ENCODE measurements at places on chromosomes 7 and 10. TPM values are rescaled to one million over a fixed set of nuclear protein-coding genes. Genes with fewer than 3 reads are reported as not detected.

- DNase-seq, result peak; percentile 97
- H3K4me3 ChIP-seq, result peak overlapping the region; percentile 69
- H3K4me1 ChIP-seq, result peaks cover 2% of the 10 kb centered on the region
- peaks cover 39% of the 10 kb centered on the region for H3K27me3 ChIP-seq
- H3K36me3 ChIP-seq, result no peaks in the 10 kb centered on the region
These were observed 74.0 kb upstream of the CUX1 start for GRCh38 chr7:101743241-101743994.

DNA sequence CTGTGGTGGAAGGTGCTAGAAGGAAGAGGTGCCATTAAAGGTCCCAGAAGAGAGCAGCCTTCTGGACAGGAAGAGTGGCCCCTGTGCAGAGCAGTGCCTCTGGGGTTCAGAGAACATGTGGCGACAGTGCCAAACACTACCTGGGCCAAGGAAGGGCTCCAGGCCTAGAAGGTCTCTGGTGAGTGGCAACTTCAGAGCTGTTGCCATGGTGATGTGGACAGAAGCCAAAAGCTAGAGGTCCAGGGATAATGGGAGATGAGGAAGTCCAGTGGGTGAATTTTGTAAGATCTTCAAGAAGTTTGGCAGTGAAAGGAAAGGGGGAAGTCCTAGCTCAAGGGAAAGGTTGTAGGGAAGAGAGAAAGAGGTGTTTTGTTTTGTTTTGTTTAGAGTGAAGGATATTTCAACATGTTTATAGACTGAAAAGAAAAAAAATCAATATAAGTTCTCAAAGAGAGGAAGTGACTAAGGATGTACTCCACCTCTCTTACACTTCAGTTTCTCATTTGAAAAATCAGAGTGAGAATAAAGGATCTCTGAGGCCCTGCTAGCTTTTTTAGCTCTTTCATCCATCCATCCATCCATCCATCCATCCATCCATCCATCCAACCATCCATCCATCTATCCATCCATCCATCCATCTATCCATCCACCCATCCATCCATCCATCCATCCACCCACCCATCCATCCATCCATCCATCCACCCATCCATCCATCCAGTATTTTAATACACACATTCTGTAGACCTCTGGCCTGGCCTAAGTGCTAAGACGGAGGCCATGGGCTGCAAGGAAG, 77.1 kb upstream of the DUSP5 start:
- H3K4me3 ChIP-seq, result no peak overlapping the region
- H3K27ac ChIP-seq, result peak overlapping the region; percentile 12
- no peaks in the 10 kb centered on the region for H3K36me3 ChIP-seq
- H3K27me3 ChIP-seq, result no peaks in the 10 kb centered on the region
- no peak for DNase-seq

DNA sequence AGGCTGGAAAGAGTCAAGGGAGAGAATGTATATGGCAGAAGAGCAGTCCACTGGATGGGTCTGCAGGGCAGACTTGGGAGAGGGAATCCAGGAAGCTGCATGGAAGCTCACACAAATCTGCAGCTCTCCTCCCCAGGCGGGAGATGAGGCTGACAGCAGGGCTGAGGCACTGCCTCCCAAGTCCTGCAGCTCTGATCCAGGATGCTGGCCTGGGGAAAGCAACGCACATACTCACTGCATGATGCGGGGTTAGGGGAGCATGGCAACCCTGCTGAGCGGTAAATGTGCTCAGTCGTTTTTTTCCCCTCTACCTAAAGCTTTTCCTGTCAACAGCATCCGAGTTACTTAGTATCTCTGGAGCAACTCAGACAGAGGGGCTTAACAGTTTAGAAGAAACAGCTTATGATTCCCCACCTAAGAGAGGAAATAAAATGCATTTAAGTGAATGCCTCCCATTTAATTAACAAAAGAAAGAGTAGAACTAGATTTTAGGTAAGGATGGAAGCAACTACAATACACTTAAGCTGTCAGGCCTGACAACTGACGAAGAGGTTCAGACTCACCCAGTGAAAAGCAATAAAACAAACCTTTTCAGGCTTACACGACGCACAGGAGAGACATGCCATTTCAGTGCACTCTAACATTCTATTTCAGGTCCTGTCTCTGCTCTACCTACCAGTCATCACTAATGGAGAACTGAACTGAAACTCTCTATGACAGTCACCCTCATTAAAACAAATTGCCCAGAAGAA, 37.0 kb downstream of the CHCHD3 start:
- no peak overlapping the region for H3K27ac ChIP-seq
- H3K4me1 ChIP-seq, result no peaks in the 10 kb centered on the region
- DNase-seq, result no peak
- H3K27me3 ChIP-seq, result no peaks in the 10 kb centered on the region

GRCh38 chr7:18287482-18287881, 208.1 kb upstream of the HDAC9 start:
- H3K27ac ChIP-seq, result no peak overlapping the region
- no peak overlapping the region for H3K4me3 ChIP-seq

GRCh38 chr7:26368542-26368941, 76.9 kb downstream of the SNX10 start:
- H3K4me1 ChIP-seq, result no peaks in the 10 kb centered on the region
- H3K4me3 ChIP-seq, result no peak overlapping the region
- H3K36me3 ChIP-seq, result no peaks in the 10 kb centered on the region
- H3K27ac ChIP-seq, result no peak overlapping the region
- DNase-seq, result no peak

GRCh38 chr7:100785878-100786277, 41.4 kb downstream of the EPHB4 start:
- no peak overlapping the region for H3K4me3 ChIP-seq
- no peaks in the 10 kb centered on the region for H3K27me3 ChIP-seq
- no peaks in the 10 kb centered on the region for H3K4me1 ChIP-seq

GRCh38 chr10:93620925-93621324, 8.6 kb downstream of the PDE6C start:
- DNase-seq, result no peak
- H3K36me3 ChIP-seq, result no peaks in the 10 kb centered on the region
- no peak overlapping the region for H3K4me3 ChIP-seq

DNA sequence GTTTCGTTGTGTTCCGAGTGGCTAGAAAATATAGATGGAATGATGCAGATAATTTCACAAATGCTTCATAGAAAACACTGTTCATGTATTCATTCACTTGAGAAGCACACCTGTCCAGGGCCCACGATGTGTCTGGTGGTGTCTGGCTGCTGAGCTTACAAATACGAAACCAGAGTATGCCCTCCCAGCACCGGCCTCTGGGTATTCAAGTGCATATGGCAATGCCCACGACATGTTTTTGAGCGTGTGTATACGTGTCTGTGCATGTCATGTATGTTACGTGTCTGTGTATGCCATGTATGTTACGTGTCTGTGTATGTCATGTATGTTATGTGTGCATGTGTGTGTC, 37.9 kb downstream of the IL2RA start:
- H3K4me1 ChIP-seq, result no peaks in the 10 kb centered on the region
- no peaks in the 10 kb centered on the region for H3K36me3 ChIP-seq
- no peaks in the 10 kb centered on the region for H3K27me3 ChIP-seq

DNA sequence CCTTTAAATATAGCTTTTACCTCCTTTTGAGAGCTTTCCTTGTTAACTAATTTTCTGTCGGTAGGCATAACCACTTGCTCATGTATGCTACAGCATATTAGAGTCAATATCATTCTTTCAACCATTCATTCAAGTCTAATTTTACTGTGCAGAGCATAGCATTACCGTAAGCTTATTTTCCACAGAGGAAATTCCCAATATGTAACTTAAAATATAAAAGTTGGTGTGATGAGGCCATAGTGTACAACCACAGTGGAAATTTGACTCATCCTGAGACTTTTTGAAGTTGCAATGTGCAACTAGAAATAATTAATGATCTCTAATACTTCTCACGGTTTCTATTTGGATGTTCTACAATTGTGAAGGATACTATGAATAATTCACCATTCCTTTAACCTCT, 80.6 kb upstream of the KLF6 start:
- H3K4me1 ChIP-seq, result peaks cover 16% of the 10 kb centered on the region
- H3K36me3 ChIP-seq, result no peaks in the 10 kb centered on the region
- DNase-seq, result no peak
- H3K27ac ChIP-seq, result no peak overlapping the region
- no peak overlapping the region for H3K4me3 ChIP-seq

- no peak overlapping the region for H3K27ac ChIP-seq
- no peak overlapping the region for H3K4me3 ChIP-seq
- no peaks in the 10 kb centered on the region for H3K4me1 ChIP-seq
These were observed 41.2 kb upstream of the ADRB1 start for GRCh38 chr10:114002422-114002821.

DNA sequence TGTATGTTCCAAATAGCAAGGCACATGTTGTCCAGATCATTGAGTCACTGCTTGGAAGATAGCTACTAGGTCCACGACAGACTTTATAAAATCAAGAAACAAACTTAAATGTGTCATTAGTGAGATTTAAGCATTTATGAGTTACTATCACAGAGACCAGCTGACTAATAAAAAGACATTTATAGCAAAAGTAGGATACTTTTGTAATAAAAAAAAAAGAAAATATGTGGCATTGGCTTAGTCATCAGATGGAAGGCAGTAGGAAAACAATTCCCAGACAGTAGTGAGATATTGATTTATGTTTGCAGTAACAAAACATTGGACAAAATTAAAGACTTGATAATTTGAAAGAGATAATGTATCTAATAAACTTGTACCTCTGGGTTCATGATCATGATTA, 881.0 kb upstream of the LRRN3 start:
- H3K4me1 ChIP-seq, result no peaks in the 10 kb centered on the region
- no peaks in the 10 kb centered on the region for H3K36me3 ChIP-seq
- no peak overlapping the region for H3K27ac ChIP-seq
- no peak overlapping the region for H3K4me3 ChIP-seq

DNA sequence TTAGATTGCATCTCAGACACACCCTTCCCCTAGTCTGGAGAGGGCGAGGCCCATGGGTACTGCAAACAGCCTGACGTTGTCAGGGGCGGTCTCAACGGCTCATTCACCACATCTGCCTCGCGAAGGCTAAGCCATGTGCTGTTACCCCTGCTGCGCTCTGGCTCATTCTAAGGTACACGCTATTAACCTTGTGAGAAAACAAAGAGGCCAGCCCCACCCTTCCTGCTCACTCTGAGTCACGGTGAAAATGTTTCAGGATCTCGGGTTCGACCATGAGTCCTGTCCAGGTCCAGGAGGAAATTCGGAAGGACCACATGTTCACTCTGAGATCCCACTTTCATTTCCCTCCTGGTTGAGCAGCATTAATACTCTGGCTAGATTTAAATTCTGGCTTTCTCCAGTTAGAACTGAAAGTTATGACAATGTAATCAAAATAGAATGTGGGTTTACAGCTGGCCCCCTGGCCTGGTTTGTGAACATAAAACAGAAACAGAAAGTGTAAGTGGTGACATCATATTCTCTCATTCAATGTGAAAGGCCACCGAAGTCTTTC, 55.2 kb downstream of the EGFR start:
- no peaks in the 10 kb centered on the region for H3K27me3 ChIP-seq
- H3K4me3 ChIP-seq, result peak overlapping the region; percentile 15
- peak; percentile 91 for DNase-seq
- H3K27ac ChIP-seq, result peak overlapping the region; percentile 85

- no peak overlapping the region for H3K4me3 ChIP-seq
- H3K27me3 ChIP-seq, result no peaks in the 10 kb centered on the region
- H3K27ac ChIP-seq, result no peak overlapping the region
These were observed 1.4 kb upstream of the PSAP start for GRCh38 chr10:71852355-71852937.

- no peak overlapping the region for H3K4me3 ChIP-seq
- H3K27ac ChIP-seq, result no peak overlapping the region
- DNase-seq, result no peak
- H3K4me1 ChIP-seq, result no peaks in the 10 kb centered on the region
These were observed 915.8 kb downstream of the XPNPEP1 start for GRCh38 chr10:109007514-109007913.

GRCh38 chr7:101862280-101863220, 45.1 kb downstream of the CUX1 start:
- no peak overlapping the region for H3K4me3 ChIP-seq
- H3K4me1 ChIP-seq, result no peaks in the 10 kb centered on the region
- H3K27ac ChIP-seq, result no peak overlapping the region

DNA sequence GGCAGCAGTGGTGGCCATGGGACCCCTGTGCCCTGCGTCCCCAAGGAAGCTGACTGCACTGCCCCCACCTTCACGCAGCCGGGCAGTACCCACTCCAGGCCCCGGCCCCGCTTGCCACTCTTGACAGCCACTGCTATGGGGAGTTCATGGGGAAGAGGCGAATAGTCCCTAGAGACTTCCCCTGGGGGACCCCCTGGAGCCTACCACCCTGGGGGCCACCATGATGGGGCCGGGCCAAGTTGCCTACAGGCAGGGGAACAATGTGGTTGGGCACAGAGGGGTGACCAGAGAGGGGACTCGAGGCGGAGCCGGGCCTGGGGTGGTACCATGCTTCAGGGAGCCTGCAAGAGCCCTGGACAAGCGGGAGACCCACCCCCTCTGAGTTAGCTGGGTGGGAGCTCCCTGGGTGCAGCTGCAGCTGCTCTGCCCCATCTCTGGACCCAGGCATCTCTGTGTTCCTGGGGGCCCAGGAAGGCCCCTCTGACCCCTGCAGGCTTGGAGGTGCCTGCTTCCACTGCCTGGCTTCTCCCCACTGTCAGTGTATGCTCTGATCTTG, 567.6 kb downstream of the GRM8 start:
- no peak overlapping the region for H3K27ac ChIP-seq
- no peaks in the 10 kb centered on the region for H3K27me3 ChIP-seq
- no peak for DNase-seq
- H3K4me1 ChIP-seq, result no peaks in the 10 kb centered on the region
- no peaks in the 10 kb centered on the region for H3K36me3 ChIP-seq

DNA sequence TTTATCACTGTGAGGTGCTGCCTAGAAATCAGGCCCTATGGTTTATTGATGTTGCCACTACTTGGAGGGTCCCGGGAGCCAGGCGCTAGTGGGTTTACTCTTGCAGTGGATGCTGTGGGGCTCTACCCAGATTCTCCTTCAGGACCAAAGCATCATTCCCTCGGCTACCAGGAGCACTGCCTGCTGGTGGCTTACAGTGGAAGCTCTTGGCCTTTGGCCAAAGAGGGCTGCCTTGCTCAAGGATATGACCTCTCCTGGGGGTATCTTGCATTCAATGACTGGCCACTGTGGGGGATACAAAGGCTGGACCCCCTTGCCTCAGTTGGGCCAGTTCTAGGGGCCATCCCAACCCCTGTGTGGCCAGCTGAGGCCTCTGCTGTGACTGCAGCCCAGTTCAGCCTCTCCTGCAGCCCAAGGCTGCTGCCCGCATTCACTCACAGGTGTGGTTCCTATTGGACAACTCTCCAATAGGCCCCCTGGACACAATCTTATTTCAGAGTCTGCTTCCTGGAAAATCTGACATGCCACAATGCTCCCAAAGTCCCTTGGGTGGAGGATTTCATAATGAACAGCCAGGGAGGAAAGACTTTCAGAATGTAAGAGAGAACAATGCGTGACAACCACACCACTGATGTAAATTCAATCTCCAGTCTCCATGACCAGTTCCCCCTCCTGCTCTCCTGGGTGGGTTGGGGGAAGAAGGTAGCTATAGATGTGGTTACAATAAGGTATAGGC, 196.3 kb downstream of the SNX10 start:
- H3K4me3 ChIP-seq, result no peak overlapping the region
- no peak overlapping the region for H3K27ac ChIP-seq
- no peaks in the 10 kb centered on the region for H3K36me3 ChIP-seq
- no peaks in the 10 kb centered on the region for H3K27me3 ChIP-seq

The KCNMA1 gene
- 77.8 TPM for total RNA-seq

The HMX2 gene
- total RNA-seq, result not detected

The CARD11 gene
- not detected for total RNA-seq

The EPHA1 gene
- total RNA-seq, result not detected

The ZNF365 gene
- 9.1 TPM for total RNA-seq

The OR13A1 gene
- total RNA-seq, result under 0.01 TPM

The WNT16 gene
- total RNA-seq, result 0.29 TPM

The OPN4 gene
- not detected for total RNA-seq

The SLC39A12 gene
- total RNA-seq, result not detected

The DOCK4 gene
- 31.8 TPM for total RNA-seq

The FRMPD2 gene
- total RNA-seq, result 0.59 TPM
